ENCODE measurements at places on chromosomes 3 and 15. TPM values are rescaled to one million over a fixed set of nuclear protein-coding genes. Genes with fewer than 3 reads are reported as not detected.

The POC1A gene
- total RNA-seq, result 19.4 TPM

The SERINC4 gene
- total RNA-seq, result 0.10 TPM

The SLCO3A1 gene
- total RNA-seq, result 32.0 TPM

The CLDN16 gene
- not detected for total RNA-seq

The DPPA2 gene
- total RNA-seq, result not detected

The IQGAP1 gene
- 117 TPM for total RNA-seq

The GOLGA8S gene
- 0.09 TPM for total RNA-seq

The NOX5 gene
- total RNA-seq, result 0.30 TPM

The LZTFL1 gene
- total RNA-seq, result 20.1 TPM

The AVEN gene
- 26.1 TPM for total RNA-seq

The GRIP2 gene
- total RNA-seq, result 0.97 TPM

The TLR9 gene
- total RNA-seq, result not detected

The PLSCR5 gene
- total RNA-seq, result not detected

The GOLGA6L7 gene
- not detected for total RNA-seq

The RARB gene
- 10.2 TPM for total RNA-seq

The IL20RB gene
- 0.76 TPM for total RNA-seq

The OSBPL10 gene
- 15.5 TPM for total RNA-seq

The RYR3 gene
- total RNA-seq, result 0.05 TPM

The LYZL4 gene
- not detected for total RNA-seq

The DGKG gene
- 12.1 TPM for total RNA-seq

The FHIT gene
- total RNA-seq, result 0.40 TPM

The CD200R1 gene
- 0.08 TPM for total RNA-seq

The MUC13 gene
- 8.7 TPM for total RNA-seq

The ACTC1 gene
- total RNA-seq, result 0.48 TPM

The RTP4 gene
- total RNA-seq, result not detected

The PLA2G4E gene
- not detected for total RNA-seq

The GOLGA6L9 gene
- total RNA-seq, result 3.0 TPM

The HCLS1 gene
- total RNA-seq, result 0.13 TPM

The CCDC50 gene
- total RNA-seq, result 27.1 TPM

The ZNF860 gene
- 1.2 TPM for total RNA-seq

The HSPBAP1 gene
- 6.1 TPM for total RNA-seq

The PLIN1 gene
- 0.07 TPM for total RNA-seq

The PLOD2 gene
- 135 TPM for total RNA-seq

The RAB27A gene
- 7.9 TPM for total RNA-seq

The DUT gene
- total RNA-seq, result 110 TPM

The CIP2A gene
- 9.7 TPM for total RNA-seq

The EFCAB12 gene
- total RNA-seq, result 0.82 TPM

The ACSBG1 gene
- total RNA-seq, result 0.39 TPM

The LHFPL4 gene
- total RNA-seq, result not detected

The XCR1 gene
- total RNA-seq, result not detected

The PDIA5 gene
- 25.3 TPM for total RNA-seq

The CCDC12 gene
- total RNA-seq, result 60.3 TPM

The GABRR3 gene
- not detected for total RNA-seq

The FBXO40 gene
- not detected for total RNA-seq

The FSD2 gene
- not detected for total RNA-seq

The B3GALNT1 gene
- total RNA-seq, result 0.15 TPM

The SAMD7 gene
- not detected for total RNA-seq

The KCNAB1 gene
- total RNA-seq, result not detected

Measured in A549 treated with RU486 at 1 μM for 4 hours (cell line).